ENCODE measurements at places on chromosomes 12 and 14.

GRCh38 chr14:94028450-94028826 lies 2.3 kb downstream of the OTUB2 start:
- peak; percentile 32 for DNase-seq

DNA sequence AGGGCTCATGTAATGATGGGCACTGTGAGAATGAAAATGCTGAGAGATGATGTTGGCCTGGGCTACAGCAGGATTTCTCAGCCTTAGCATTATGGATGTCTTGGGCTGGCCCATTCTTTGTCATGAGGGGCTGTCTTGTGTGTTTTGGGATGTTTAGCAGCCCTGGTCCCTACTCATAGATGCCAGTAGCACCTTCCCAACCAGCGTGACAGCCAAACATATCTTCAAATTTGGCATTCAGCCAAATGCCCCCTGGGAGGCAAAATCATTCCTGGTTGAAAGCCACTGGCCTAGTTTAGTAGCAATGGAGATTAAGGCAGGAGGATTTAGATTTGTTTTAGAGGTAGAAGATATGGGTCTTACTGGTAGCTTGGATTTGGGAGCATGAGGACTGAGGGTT lies 26.6 kb downstream of the UBE3B start:
- no peak for DNase-seq

GRCh38 chr12:75685617-75686225 lies 174.3 kb upstream of the KRR1 start:
- no peak for DNase-seq

- no peak for DNase-seq
Measured at GRCh38 chr14:24211311-24211710, 2.0 kb downstream of the CHMP4A start.

- DNase-seq = no peak
Measured at GRCh38 chr12:102331419-102331818, 133.8 kb upstream of the PMCH start.

DNA sequence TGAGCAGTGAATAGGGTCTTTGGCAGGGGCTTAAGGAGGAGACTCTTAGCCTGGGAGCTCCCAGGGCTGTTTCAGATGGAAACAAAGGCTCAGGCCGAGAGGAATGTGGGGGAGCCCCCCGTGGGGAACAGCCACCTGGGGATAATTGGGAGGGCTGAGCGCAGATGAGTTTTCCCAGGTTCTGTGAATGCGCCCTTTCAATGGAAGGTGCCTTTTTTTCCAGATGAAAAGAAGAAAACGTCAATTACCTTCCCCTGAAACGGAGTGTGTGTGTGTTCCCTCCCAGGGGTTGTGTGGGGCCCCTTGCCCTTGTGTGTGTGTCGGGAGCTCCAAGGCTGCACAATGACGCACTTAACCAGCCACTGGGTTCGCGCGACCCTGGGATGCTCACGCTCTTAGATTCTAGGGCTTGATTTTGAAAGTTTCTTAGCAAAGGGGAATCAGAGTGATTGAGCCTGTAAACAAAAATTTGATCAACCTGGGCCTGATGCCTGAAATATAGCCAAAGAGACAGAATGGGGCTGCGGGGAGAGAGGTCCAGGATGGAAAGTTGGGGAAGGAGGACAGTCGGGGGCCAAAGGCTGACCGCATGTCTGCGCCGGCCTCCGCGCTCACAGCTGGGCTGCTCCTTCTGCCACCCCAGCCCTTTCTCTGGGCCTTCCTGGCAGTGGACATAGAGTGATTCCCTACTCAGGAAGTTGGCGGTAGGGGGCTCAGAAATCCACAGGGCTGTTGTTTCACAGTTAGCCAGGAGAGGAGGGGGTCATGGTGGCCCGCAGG lies 14.6 kb downstream of the MEG3 start:
- DNase-seq = no peak

GRCh38 chr14:77316872-77317301 lies 3.8 kb downstream of the POMT2 start:
- no peak for DNase-seq

- DNase-seq = no peak
Measured at GRCh38 chr12:87384226-87384625, 645.0 kb downstream of the C12orf50 start.

DNA sequence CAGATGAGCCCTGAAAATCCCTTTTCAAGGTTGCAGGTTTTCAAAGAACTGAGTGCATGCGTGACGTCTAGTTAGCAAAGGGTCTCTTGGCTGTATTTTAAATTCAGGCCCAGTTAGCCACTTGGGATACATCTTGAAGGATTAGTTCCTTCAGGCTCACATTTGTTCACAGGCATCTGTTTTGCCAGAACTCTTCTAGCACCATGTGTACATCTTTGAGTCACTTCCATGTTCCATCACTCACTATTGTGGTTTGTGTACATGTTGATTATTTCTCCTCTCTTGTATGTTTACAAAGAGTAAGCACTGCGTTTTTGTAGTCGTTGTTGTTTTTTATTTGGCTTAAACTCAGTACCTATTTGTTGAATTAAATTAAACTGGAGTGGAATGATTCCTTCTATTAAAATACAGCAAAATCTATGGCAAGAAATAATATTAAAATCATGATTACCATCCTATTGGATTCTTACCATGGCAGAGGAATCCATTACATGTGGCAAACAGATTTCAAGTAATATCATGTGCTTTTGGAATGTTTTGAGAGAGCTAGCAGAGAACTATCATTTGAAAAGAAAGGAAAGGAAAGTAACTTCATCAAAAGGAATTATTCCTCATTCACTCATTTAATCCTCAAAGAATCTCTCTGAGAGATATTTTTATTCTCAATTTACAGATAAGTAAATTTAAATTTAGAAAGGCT lies 438.9 kb upstream of the FAR2 start:
- no peak for DNase-seq

DNA sequence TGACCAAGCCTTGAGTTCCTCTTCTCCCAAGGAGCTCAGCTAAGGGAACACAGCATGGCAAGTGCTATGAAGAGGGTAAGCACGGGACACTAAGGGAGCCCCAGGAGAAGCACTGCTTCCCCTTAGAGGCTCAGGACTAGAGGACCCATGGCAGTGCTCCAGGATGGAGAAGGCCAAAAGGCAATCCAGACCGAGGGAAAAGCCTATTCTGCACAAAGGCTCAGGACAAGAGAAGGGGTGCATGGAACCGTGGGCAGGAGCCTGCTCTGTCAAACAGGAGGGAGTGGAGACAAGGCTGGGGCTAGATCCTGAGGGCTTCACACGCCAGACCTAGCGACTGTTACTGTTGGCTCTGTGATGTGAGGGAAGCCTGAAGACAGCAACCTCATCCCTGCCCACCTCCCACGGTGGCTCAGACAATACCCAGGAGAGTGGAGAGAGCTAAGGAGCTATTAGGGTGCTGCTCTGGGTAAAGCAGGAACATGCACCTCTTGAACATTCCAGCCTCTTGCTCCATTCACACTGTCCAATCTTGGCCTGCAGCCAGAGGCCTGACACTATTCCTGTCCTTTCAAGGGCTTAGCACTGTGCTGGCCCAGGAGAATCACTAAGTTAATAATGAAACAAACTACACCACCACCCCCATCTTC lies 24.2 kb downstream of the OTUB2 start:
- DNase-seq = peak; percentile 1

- no peak for DNase-seq
Measured at GRCh38 chr12:28258998-28259397, 68.7 kb downstream of the CCDC91 start.

DNA sequence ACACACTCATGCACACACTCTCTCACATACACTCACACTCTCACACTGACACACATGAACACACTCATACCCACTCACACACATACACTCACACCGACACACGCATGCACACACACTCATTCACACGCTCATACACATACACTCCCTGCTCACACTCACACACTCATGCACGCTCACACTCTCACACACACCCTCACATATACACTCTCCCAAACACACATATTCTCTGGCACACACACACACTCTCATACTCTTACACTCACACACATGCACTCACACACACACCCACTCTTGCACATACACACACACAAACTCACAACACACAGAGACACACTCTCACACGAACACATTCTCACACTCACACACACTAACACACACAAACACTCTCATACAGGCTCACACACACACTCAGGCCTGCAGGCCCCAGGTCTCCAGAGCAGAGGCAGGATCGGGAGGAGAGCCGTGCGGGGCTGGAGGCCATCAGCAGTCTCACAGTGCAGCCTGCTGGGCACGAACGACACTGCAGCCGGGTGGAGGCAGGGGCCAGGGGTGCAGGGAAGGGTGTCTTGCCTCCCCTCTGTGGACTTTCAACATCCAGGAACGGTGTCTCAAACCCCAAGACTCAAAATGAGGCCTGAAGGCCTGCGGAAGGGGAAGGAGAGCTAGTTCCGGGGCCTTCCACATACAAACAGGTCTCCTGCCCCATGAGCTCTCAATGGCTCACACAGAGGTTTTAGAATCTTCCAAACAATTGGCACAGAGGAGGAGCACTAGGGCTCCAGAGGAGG lies 148.7 kb downstream of the ANO2 start:
- DNase-seq = no peak

DNA sequence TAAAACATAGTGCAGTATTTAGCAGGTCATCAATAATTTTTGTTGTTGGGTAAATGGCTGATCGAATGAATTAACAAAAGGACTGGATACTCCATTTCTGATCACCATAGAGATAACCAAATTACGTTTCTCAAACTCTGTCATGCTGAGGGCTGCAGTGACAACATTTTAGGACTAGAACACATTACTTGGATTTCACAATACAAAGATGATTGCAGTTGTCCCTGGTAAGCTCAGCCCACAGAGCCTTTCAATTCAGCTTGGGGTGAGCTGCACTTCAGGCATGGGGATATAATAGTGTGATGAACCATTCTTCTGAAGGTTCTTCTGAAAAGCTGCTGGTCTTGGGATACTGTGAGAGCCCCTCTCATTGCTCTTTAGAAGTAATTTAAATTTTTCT lies 74.3 kb downstream of the FAR2 start:
- DNase-seq = no peak

GRCh38 chr14:55545779-55546178 lies 34.2 kb upstream of the KTN1 start:
- no peak for DNase-seq

DNA sequence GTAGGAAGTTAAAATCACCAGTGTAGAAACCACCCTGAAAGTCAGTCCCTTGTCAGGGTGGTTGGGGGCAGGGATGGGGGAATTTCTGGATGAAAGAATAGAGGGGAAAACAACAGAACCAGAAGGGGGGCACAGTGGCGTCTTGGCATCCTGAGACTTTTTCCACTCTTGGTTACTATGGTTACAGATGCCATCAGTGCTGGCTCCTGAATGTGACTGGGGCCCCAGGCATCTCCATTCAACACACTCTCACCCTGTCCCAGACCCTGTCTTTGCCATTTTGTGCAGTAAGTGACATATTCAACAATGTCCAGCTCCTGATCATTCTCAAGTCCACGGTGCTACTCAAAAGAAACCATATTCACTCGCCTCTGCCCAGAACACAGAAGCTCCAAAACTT lies 11.3 kb downstream of the KCNK10 start:
- DNase-seq = no peak

GRCh38 chr12:57216921-57217879 lies 606 bp downstream of the NXPH4 start:
- peak; percentile 41 for DNase-seq

DNA sequence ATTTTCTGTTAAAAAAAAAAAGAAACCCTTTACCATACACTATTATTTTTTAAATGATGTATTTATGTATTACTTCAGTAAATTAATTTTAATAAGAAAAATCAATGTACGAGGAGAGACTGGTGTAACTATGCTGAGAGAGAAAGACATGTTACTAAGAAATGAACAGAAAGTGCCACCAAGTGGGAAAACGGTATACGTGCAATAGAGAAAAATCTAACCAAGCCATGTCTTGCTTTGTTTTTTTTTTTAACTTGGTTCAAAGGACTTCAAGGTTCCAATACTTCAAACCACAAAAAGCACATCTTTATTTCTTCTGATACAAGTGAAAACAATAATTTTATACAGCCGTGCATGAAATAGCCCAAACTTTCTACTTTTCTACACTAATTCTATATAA lies 22.9 kb downstream of the NDUFA12 start:
- DNase-seq = no peak

GRCh38 chr14:96088481-96088880 lies 49.3 kb downstream of the C14orf132 start:
- DNase-seq = no peak

- DNase-seq = no peak
Measured at GRCh38 chr14:92555465-92556111, 42.0 kb downstream of the RIN3 start.

DNA sequence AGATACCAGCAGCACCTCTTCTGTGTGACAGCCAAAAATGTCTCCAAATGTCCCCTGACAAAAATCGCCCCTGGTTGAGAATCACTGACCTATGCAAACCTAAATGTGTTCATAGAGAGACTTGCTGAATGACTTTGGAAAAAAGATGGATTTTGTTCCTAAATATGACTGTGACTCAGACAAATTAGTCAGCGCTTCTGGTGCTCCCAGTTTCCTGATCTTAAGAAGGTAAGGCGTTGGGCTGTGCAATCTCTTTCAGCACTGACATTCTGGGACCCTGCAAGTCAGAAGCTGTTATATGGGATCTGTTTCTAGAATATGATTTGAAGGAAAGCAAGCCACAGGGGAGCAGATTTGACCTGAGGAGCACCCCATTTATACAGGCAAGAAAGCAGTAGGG lies 90.6 kb upstream of the PWP1 start:
- no peak for DNase-seq

- DNase-seq = no peak
Measured at GRCh38 chr12:123571343-123571813, 13.0 kb upstream of the TMED2 start.

GRCh38 chr12:85831327-85831990 lies 4.8 kb downstream of the RASSF9 start:
- no peak for DNase-seq

DNA sequence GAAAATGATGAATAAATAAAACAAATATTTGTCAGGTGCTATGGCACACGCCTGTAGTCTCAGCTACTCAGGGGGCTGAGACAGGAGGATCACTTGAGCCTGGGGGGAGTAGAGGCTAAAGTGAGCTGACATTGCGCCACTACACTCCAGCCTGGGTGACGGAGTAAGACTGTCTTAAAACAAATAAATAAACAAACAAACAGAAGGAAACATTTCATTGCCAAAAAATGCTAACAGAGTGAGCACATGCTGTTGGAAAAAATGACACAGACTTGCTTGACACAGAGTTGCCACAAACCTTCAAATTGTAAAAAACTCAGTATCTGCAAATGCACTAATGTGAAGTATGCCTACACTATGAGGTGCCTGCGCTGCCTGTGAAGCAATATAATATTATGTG lies 50.8 kb upstream of the AP4S1 start:
- DNase-seq = no peak

GRCh38 chr14:33510063-33510481 lies 440.8 kb downstream of the EGLN3 start:
- DNase-seq = no peak

DNA sequence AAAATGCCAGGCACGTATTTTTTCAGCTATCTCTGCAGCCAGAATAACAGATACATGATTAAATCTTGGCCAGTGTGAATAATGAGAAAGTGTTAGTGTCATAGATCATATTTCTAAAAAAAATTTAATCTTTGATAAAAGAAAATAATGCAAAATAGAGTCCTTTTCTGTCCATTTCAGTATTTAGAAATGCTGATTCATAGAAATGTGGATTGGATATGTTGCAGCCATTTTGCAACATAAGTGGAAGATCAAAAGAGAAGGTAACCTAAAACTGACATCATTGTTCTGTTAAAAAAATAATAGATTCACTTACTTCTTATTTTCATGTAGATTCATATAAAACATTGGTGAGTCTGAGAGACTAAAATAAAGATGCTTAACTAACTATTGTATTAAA lies 1010.3 kb downstream of the LRFN5 start:
- DNase-seq = no peak

Data from activated gamma-delta T cell treated with Interleukin-2 at 50 U/mL for 16 hours (primary cell).